Renal cortical epithelial cell (primary cell): ENCODE measurements at places on chromosomes 7 and 10. TPM values are rescaled to one million over a fixed set of nuclear protein-coding genes. Genes with fewer than 3 reads are reported as not detected.

The DGKI gene
- 8.0 and 17.5 TPM in 2 replicates for total RNA-seq

The PRLHR gene
- total RNA-seq: not detected in 2 replicates

The IFIT1B gene
- total RNA-seq: not detected in 2 replicates

The EBLN1 gene
- total RNA-seq: not detected in 2 replicates

The GNGT1 gene
- 0.05 TPM in 1 of 2 replicates, not detected in the other for total RNA-seq

The NUTM2D gene
- total RNA-seq: 0.87 and 6.9 TPM in 2 replicates

The UNC5B gene
- total RNA-seq: 0.35 and 0.80 TPM in 2 replicates

The CYP2C19 gene
- total RNA-seq: 0.05 TPM in 1 of 2 replicates, not detected in the other

The SFMBT2 gene
- total RNA-seq: 0.35 and 0.45 TPM in 2 replicates

The RTKN2 gene
- total RNA-seq: 3.4 and 4.7 TPM in 2 replicates

The OR9A2 gene
- total RNA-seq: not detected in 2 replicates

The FOXI2 gene
- total RNA-seq: not detected in 2 replicates

The STEAP2 gene
- 7.1 and 20.2 TPM in 2 replicates for total RNA-seq

The CNOT4 gene
- 2.4 and 11.0 TPM in 2 replicates for total RNA-seq

The ALOX5 gene
- total RNA-seq: 23.8 and 32.4 TPM in 2 replicates

The NSUN5 gene
- total RNA-seq: 20.1 and 50.7 TPM in 2 replicates

The NRBF2 gene
- total RNA-seq: 33.9 and 41.5 TPM in 2 replicates

The MKX gene
- total RNA-seq: 0.25 TPM in 1 of 2 replicates, not detected in the other

The GPR15LG gene
- total RNA-seq: 6.8 and 46.5 TPM in 2 replicates

The LIPK gene
- total RNA-seq: not detected in 2 replicates

The CRPPA gene
- total RNA-seq: 4.5 and 6.7 TPM in 2 replicates

The CCDC7 gene
- total RNA-seq: 3.5 and 14.5 TPM in 2 replicates

The SORBS1 gene
- total RNA-seq: 4.3 and 9.8 TPM in 2 replicates

The TAS2R3 gene
- total RNA-seq: 2.3 TPM in 1 of 2 replicates, not detected in the other

The CFAP43 gene
- total RNA-seq: 0.52 and 4.7 TPM in 2 replicates

The NUTM2A gene
- 0.35 and 1.5 TPM in 2 replicates for total RNA-seq

The TIMM23B gene
- total RNA-seq: 14.0 and 18.1 TPM in 2 replicates

The CCL26 gene
- total RNA-seq: not detected in 2 replicates
